ENCODE measurements at places on chromosomes 12 and 14. TPM values are rescaled to one million over a fixed set of nuclear protein-coding genes. Genes with fewer than 3 reads are reported as not detected.

SEC23A gene
- total RNA-seq = 71.1 TPM

MYO1A gene
- 0.17 TPM for total RNA-seq

SVOP gene
- total RNA-seq = not detected

ADGRD1 gene
- total RNA-seq = 0.62 TPM

ACRBP gene
- total RNA-seq = 0.37 TPM

SLC6A13 gene
- 0.11 TPM for total RNA-seq

RNASE2 gene
- total RNA-seq = not detected

KLHL33 gene
- total RNA-seq = not detected

INHBE gene
- total RNA-seq = 0.12 TPM

SLC10A1 gene
- total RNA-seq = not detected

CD4 gene
- not detected for total RNA-seq

TMEM132C gene
- total RNA-seq = not detected

SLCO1C1 gene
- total RNA-seq = not detected

TSPAN9 gene
- 18.7 TPM for total RNA-seq

LRP1-AS gene
- total RNA-seq = not detected

MYL6B gene
- 75.6 TPM for total RNA-seq

HOXC12 gene
- total RNA-seq = not detected

ASCL1 gene
- total RNA-seq = not detected

NOVA1 gene
- total RNA-seq = 5.3 TPM

CLMN gene
- total RNA-seq = 4.5 TPM

SLC5A8 gene
- total RNA-seq = not detected

TRMT5 gene
- total RNA-seq = 16.5 TPM

ASIC1 gene
- total RNA-seq = 6.4 TPM

MDGA2 gene
- not detected for total RNA-seq

SIX6 gene
- not detected for total RNA-seq

BDKRB2 gene
- 3.2 TPM for total RNA-seq

CEBPE gene
- total RNA-seq = not detected

AMDHD1 gene
- 2.6 TPM for total RNA-seq

SYT1 gene
- total RNA-seq = 7.0 TPM

ANKRD33 gene
- 0.24 TPM for total RNA-seq

STYK1 gene
- total RNA-seq = 0.55 TPM

CPNE6 gene
- not detected for total RNA-seq

RIPK3 gene
- not detected for total RNA-seq

RNU4-1 gene
- not detected for total RNA-seq

TAS2R50 gene
- not detected for total RNA-seq

ARF6 gene
- 68.6 TPM for total RNA-seq

MMP17 gene
- 12.2 TPM for total RNA-seq

MANSC4 gene
- not detected for total RNA-seq

KCNH5 gene
- total RNA-seq = not detected

RASAL1 gene
- 0.55 TPM for total RNA-seq

ZNF84 gene
- total RNA-seq = 15.1 TPM

RNFT2 gene
- 2.2 TPM for total RNA-seq

TTC9 gene
- total RNA-seq = 2.3 TPM

SMIM41 gene
- total RNA-seq = not detected

NKX2-1 gene
- total RNA-seq = not detected

OR5AU1 gene
- not detected for total RNA-seq

ZFYVE21 gene
- total RNA-seq = 38.4 TPM

TECPR2 gene
- total RNA-seq = 7.2 TPM

CRACR2A gene
- total RNA-seq = 1.9 TPM

AKAP5 gene
- total RNA-seq = 0.46 TPM

RNASE7 gene
- total RNA-seq = not detected

Measured in A549 treated with RU486 at 1 μM for 4 hours (cell line).